ENCODE measurements at places on chromosomes 11 and 22.

- no peak for DNase-seq
These were observed 4.8 kb downstream of the SMIM38 start for GRCh38 chr11:69160296-69161116.

DNA sequence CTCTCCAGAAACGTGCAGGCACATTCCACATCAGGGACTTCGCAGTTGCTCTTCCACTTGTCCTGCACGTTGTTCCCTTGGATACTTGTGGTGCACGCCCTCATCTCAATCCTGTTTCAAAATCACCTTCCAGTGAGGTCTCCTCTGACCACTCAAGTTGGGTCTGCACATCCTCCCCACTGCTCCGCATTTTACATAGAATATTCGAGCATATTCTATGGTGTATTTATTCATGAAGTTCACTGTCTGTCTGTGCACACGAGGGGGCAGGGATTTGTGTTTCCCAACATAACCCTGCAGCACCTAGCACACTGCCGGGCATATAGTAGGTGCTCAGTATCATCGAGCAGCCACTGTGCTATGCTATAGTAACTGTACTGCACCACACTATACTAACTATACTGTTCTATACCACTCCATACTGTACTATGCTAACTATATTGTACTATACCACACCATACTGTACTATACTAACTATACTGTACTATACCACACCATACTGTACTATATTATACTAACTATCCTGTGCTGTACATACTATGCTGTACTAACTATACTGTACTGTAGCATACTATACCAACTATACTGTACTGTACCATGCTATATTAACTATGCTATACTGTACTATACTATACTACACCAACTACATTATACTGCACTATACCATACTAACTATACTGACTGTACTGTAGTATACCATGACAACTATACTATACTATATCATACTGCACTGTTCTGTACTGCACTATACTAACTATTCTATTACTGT lies 30.3 kb downstream of the ELF5 start:
- no peak for DNase-seq

GRCh38 chr11:20049231-20049630 lies 111.0 kb downstream of the DBX1 start:
- no peak for DNase-seq

- peak; percentile 28 for DNase-seq
These were observed 28.6 kb upstream of the OR10G7 start for GRCh38 chr11:124069429-124070401.

DNA sequence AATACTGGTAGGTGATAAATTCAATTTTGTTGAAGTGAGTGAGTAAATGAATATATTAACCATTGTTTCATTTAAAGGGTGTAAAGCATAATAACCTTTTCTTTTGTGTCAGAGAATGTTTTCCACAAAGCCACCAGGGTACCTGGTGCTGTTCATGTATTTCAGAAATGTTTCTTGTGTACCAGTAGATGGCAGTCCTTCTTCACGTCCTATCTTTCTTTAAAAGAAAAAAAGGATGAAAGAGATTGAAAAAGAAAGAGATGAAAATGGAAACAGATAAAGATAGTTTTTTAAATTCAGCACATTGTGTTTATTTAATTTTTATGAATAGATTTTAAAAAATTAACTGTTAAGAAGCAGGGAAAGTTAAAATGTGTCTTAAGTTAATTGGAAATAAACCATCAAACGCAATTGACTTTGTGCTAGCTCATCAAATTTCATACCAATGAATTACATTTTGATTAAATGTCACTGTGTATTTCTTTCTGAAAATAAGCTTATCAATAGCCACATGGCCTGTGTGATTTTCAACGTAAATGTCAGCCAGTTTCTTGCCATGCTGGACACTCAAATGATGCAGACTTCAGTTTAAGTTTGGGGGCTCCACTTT lies 65.5 kb upstream of the CHORDC1 start:
- peak; percentile 18 for DNase-seq

- DNase-seq = peak; percentile 84
These were observed 9.8 kb downstream of the SLC22A6 start for GRCh38 chr11:62974848-62975522.

- DNase-seq = no peak
These were observed 14.6 kb downstream of the DKK3 start for GRCh38 chr11:11993839-11994238.

DNA sequence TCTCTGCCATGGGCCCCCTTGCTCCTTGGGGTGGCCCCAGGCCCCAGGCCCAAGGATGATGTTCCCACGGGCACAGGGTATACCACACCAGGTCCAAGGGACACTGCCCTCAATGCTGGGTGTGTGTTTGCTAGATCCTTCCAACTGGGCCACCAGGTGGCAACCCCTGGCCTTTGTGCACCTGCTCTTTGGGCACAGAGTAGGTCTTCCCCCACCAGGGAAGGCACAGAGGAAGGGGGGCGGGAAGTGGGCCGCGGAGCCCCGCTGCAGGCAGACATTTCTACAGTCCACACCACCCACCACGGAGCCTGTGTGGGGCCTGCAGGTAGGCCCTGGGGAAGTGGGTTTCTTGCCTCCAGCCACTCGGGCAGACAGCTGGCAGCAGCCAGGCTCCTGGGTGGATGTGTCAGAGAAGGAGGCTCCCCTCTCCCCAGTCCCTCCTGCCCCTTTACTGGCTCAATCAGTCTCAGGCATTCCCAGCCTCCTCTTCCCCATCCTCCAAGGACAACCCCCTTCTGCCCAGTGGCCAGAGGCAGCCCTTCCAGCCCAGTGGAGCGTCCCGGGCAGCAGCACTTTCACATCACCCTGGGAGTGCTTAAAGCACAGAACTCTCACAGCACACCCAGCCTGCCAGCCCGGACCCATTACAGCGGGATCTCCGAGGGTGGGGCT lies 21.6 kb downstream of the MAFF start:
- no peak for DNase-seq

GRCh38 chr11:108606070-108606469 lies 12.5 kb upstream of the EXPH5 start:
- DNase-seq = no peak

- no peak for DNase-seq
These were observed 16.1 kb upstream of the APOA1 start for GRCh38 chr11:116853461-116854073.

Measured in RPMI8226 (cell line).